Occipital lobe (tissue), 3 donors: ENCODE measurements at places on chromosomes 16 and 17.

DNA sequence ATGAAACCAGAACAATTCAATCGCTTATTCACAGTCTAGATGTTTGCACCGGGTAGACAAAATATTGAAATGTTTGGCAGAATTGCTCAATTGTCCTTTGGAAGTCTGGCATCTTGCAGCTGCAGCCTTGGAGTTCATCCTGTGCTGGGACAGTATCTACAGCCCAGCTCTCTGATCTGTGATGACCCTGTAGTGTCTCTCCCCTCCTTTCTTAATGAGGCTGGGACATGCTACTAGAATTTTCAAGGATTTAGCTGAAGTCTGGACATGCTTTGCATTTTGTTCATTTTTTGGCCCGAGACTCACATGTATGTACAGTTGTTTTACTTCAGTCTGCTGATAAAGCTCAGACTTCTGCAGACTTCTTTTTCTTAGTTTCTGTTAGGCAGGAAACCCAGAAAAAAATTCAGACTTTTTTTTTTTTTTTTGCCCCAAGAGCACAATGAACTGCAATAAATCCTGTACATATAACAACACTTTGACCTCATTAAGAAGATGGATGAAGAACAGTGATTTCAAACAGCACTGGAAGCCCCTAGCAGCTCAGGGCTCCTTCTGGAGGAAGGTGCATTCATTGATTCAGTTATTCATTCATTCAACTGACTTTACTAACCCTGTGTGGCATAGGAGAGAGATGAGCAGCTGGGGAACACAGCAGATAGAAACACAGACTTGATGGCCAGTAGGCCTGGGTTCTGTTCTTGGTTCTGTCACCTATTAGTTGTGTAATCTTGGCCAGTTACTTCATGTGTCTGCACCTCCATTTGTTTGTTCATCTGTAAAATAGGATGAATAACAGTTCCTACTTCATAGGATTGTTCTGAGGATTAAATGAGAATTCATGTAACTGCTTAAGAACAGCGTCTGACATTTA, 210.0 kb downstream of the MAP2K4 start:
- no peak for DNase-seq

DNA sequence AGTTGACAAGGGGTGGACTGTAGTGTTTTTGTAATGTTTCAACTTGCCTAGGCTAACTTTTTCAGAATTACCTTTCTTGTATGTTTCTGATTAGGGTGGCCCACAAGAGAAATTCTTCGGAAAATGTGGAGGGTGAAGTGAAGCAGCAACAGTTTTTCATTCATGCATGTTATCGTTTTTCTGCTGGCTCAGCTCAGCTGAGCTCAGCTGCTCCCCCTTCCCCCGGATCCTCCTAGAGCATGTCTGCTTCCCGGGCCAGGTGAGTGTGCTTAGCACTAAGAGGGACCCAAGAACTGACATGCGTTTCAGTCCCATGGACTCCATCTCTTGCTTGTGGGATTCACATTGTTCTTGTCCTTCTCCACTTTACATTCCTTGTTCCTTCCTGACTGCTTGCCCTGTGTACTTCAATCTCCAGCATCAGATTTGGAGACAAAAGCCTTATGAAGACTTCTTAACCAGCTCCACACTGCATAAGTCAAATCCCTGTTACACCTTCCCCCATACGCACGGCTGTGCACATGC, 33.6 kb downstream of the SCPEP1 start:
- no peak for DNase-seq

- DNase-seq = no peak
These were observed 14.6 kb downstream of the COG4 start for GRCh38 chr16:70508752-70509151.

DNA sequence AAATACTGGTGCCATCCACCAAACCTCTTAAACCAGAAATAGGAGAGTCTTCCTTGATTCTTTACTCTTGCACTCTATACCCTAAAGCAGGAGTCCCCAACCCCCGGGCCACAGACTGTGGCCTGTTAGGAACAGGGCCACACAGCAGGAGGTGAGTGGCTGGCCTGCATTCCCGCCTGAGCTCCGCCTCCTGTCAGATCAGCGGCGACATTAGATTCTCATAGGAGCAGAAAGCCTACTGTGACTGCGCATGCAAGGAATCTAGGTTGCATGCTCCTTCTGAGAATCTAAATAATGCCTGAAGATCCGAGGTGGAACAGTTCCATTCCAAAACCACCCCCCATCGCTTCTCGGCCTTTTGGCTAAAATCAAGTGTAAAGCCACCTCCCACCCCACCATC, 30.3 kb upstream of the SRCIN1 start:
- no peak for DNase-seq

- no peak for DNase-seq
These were observed 37.3 kb downstream of the SMARCE1 start for GRCh38 chr17:40610359-40610758.

- DNase-seq = no peak
These were observed 26.5 kb upstream of the ADGRG1 start for GRCh38 chr16:57601801-57602478.

- DNase-seq = no peak
These were observed 169.2 kb downstream of the MRTFB start for GRCh38 chr16:14240219-14240843.

DNA sequence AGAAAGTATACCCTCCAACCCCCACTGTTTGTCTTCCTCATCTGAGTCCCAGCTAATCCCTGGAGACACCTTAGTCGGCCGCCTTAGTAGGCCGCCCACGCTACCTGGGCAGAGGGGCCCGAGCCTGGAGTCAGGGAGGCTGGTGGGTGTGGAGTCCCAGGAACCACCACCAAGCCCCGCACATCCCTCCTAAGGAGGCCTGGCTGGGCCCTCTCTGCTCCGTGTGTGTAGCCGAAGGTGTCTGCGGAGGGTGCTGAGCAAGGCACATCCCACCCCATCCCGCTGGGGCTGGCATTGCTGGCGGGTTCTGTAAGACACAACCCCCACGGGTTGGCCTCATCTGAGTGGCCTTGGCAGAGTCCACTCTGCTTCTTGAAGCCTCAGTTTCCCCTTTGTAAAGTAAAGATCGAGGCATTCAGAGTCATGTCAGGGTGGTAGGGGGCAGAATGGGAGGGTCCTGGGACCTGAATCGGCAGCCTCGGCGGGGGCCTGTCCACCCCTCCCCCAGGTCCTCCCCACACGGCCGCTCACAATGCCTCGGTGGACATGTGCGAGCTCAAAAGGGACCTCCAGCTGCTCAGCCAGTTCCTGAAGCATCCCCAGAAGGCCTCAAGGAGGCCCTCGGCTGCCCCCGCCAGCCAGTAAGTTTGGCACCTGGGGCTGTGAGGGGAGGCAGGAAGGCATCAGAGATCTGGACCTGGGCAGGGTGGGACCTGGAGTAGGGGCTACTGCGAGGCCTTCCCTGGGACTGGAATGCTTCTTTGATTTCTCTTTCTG, 15.2 kb upstream of the ADGRG3 start:
- DNase-seq = no peak

DNA sequence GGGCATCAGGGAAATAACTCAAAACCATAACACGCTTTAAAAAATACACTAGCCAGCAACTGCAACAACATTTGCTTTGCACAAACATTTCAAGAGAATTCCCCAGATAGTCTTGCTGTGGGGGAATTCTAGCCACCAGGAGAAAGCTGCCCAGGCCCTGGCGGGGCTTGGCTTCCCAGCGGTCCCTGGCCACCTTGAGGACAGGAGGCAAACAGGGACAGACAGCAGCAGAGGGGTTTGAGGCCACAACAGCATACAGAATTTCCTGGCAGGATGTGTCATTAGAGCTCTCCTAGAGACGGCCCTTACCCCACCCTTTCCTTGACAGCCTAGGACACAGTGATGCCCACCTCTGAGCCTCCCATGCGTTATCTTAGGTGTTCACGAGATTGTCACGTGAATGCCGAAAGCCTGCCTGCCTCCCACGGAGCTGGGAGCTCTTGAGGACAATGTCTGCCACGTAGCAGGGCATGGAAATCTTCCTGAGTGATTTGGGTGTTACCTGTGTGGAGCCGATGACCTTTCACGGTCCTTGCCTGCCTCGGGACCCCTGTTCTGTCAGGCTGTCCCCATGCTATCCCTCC, 114.3 kb downstream of the RBFOX3 start:
- no peak for DNase-seq

GRCh38 chr17:81480140-81481072, 32.2 kb downstream of the ACTG1 start:
- no peak for DNase-seq

DNA sequence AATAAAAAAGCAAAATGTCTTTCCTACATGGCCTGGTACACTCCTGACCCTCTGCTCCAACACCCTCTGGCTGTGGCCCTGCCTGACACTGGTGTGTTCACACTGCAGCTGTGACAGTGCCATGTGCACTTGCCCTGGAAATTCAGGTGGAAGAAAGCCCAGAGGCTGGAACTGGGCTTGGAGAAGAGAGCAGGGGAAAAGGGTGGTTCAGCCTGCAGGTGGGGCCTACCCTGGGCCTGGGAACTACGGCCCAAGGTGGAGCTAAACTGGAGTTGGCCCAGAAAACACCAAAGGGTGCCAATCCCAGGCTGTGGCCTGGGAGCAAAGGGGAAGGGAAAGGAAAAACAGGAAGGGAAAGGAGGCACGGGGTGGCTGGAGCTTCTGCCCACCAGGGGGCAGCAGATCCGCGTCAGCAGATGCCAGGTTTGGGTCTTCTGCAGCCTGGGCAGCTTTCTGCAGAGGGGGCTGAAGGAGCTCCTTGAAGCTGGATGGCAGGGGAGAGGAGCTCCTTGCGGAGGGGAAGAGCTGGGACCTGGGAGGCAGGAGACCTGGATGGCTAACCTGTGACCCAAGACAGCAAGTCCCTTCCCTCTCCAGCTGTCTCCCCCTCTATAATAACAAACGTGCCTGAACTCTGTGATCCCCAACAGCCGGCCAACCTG, 15.4 kb upstream of the CTCF start:
- no peak for DNase-seq

DNA sequence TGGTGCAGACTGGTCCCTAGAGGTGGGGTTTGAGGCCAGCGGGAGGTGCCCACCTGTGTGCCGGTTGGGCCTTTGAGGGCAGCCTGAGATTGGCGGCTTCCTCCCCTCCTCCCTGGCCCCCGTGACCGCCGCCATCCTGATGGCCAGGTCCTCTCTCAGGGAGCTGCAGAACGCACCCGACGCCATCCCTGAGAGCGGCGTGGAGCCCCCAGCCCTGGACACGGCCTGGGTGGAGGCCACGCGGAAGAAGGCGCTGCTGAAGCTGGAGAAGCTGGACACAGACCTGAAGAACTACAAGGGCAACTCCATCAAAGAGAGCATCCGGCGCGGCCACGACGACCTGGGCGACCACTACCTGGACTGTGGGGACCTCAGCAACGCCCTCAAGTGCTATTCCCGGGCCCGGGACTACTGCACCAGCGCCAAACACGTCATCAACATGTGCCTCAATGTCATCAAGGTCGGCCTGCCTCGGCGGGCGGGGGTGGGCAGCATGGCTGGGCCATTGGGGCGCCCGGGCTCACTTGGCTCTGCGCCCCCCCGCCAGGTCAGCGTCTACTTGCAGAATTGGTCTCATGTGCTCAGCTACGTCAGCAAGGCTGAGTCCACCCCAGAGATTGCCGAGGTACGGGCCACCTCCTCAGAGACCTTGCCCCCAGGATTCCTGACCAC, 2.8 kb downstream of the GPS1 start:
- no peak for DNase-seq

- DNase-seq = no peak
These were observed 686 bp upstream of the MTSS2 start for GRCh38 chr16:70686376-70687101.

GRCh38 chr17:57553526-57553925, 191.6 kb downstream of the CCDC182 start:
- DNase-seq = no peak

- no peak for DNase-seq
These were observed 133.6 kb downstream of the BANP start for GRCh38 chr16:88084881-88085280.

- no peak for DNase-seq
These were observed 91.7 kb upstream of the DNAH17 start for GRCh38 chr17:78668847-78669246.

GRCh38 chr16:68083239-68083781, 1.9 kb upstream of the NFATC3 start:
- DNase-seq = no peak

DNA sequence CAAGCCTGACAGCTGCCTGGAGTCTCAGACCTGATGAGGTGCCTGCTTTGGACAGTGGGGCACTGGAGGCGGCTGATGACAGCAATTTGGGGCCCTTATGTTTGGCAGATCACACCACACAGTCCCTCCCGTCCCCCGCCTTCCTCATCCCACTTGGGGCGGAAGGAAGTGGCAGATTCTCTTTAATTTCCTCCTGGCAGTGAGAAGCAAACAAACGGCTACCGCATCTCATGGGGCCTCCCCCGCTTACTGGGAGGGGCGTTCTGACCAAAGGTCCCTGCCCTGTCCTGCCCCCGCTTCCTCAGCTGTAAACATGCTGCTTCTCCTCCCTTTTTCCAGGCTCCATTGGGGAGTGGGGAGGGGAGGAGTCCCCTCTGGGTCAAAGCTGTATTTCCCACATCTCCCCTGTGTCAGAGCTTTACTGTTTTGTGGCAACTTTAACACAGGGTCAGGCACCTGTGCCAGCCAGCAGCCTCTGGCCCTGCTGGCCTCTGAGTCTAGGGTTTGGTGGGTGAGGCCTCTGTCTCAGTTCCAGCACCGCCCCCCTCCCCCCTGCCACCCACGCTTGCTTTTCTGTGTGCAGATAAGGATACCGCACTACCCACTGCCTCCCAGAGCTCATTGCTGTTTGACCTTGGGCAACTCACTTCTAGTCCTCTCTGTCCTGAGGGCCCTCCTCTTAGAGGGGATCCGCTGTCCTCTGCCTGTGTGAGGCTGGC, 5.4 kb upstream of the NFATC3 start:
- no peak for DNase-seq

GRCh38 chr16:57419506-57419905, 14.9 kb downstream of the CCL17 start:
- DNase-seq = no peak

- no peak for DNase-seq
These were observed 347.9 kb downstream of the SEC14L1 start for GRCh38 chr17:77488531-77489238.

DNA sequence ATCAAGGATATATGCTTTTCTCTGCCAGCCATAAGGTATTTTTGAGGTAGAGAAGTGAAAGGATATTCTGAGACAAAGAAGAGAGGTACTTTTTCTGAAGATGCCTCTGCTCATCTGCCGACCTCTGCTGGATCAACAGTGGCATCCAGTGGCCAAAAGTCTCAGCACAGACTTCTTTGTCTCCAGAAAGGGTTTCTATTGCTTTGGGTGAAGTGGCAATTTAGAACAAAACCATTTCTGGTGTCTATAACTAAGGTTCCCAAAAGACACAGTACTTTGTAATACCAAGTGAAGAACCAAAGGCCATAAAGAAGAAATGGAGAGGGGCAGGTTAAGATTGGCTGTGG, 155.2 kb upstream of the C17orf78 start:
- peak; percentile 10 for DNase-seq

DNA sequence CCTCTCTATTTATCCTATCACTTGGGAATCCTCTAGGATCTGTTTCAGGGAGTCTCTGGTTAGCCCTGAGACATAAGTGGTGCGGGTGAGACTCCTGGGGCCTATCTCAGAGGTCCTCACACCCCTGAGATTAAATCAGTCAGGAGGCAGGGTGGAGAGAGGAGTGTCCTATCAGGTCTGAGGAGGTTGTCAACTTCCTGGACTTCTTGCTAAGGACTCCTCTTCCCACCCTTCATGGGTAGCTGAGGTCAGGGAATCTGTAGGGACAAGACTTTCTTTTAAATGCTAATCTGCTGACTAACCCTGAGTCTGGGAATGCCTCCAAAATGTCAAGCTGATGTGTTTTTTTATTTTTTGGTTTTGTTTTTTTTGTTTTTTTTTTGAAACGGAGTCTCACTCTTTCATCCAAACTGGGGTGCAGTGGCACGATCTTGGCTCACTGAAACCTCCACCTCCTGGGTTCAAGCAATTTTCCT, 6.6 kb upstream of the ARMC5 start:
- DNase-seq = no peak
